Muscle of leg (tissue), 16 donors: ENCODE measurements at places on chromosomes 1 and 21. TPM values are rescaled to one million over a fixed set of nuclear protein-coding genes. Genes with fewer than 3 reads are reported as not detected.

HMCN1 gene
- total RNA-seq, result 11.6 TPM

MATN1 gene
- total RNA-seq, result 0.71 TPM

FASLG gene
- 0.13 TPM for total RNA-seq

NMNAT1 gene
- total RNA-seq, result 13.2 TPM

TMEM269 gene
- total RNA-seq, result 0.18 TPM

CRNN gene
- not detected for total RNA-seq

IGSF3 gene
- 29.8 TPM for total RNA-seq

PIGC gene
- total RNA-seq, result 23.0 TPM

DISP3 gene
- total RNA-seq, result 0.18 TPM

UBE2G2 gene
- 45.9 TPM for total RNA-seq

CASQ1 gene
- 827 TPM for total RNA-seq

ADIPOR1 gene
- 53.1 TPM for total RNA-seq
